ENCODE measurements at places on chromosomes 5 and 9. TPM values are rescaled to one million over a fixed set of nuclear protein-coding genes. Genes with fewer than 3 reads are reported as not detected.

Gene AGXT2
- total RNA-seq = not detected

Gene WHRN
- 3.2 TPM for total RNA-seq

Gene ARL10
- total RNA-seq = 34.7 TPM

Gene SLC28A3
- total RNA-seq = not detected

Gene SHOC1
- total RNA-seq = not detected

Gene CBY3
- not detected for total RNA-seq

Gene CENPK
- total RNA-seq = 11.9 TPM

Gene ANKRD55
- not detected for total RNA-seq

Gene GCNT4
- total RNA-seq = 5.2 TPM

Gene PHYHD1
- total RNA-seq = 4.4 TPM

Gene PCSK1
- 11.6 TPM for total RNA-seq

Gene LECT2
- total RNA-seq = not detected

Gene CACFD1
- 45.4 TPM for total RNA-seq

Gene CER1
- total RNA-seq = 3.0 TPM

Gene ZNF367
- total RNA-seq = 39.5 TPM

Gene KIAA1958
- 48.6 TPM for total RNA-seq

Gene ORM2
- total RNA-seq = not detected

Gene LRRC8A
- 93.0 TPM for total RNA-seq

Gene TMEM174
- total RNA-seq = not detected

Gene IFNA13
- total RNA-seq = not detected

Gene HBEGF
- total RNA-seq = 2.5 TPM

Gene LHX6
- total RNA-seq = 2.8 TPM

Gene NOXA1
- total RNA-seq = 2.6 TPM

Gene MYO10
- 23.1 TPM for total RNA-seq

Gene PFN3
- total RNA-seq = not detected

Gene PIP5KL1
- 11.9 TPM for total RNA-seq

Gene TMC1
- total RNA-seq = not detected

Gene SRA1
- total RNA-seq = 45.0 TPM

Gene FOXD4
- 0.76 TPM for total RNA-seq

Gene PKD2L2
- not detected for total RNA-seq
